Esophagus squamous epithelium (tissue), 5 donors: ENCODE measurements at places on chromosomes 12 and 14. TPM values are rescaled to one million over a fixed set of nuclear protein-coding genes. Genes with fewer than 3 reads are reported as not detected.

Gene CCDC175
- not detected for total RNA-seq

Gene FOXJ2
- 11.8 TPM for total RNA-seq

Gene ASCL1
- total RNA-seq: not detected

- H3K4me1 ChIP-seq: no peaks in the 10 kb centered on the region
- no peak for DNase-seq
- H3K27ac ChIP-seq: no peak overlapping the region
- H3K27me3 ChIP-seq: no peaks in the 10 kb centered on the region
- H3K36me3 ChIP-seq: peaks cover 4% of the 10 kb centered on the region
- H3K4me3 ChIP-seq: no peak overlapping the region
Observed at GRCh38 chr12:105113094-105113493, 5.6 kb downstream of the WASHC4 start.

GRCh38 chr14:35444104-35444503 is 39.6 kb upstream of the NFKBIA start:
- no peak for DNase-seq
- no peaks in the 10 kb centered on the region for H3K4me1 ChIP-seq
- no peak overlapping the region for H3K4me3 ChIP-seq
- H3K36me3 ChIP-seq: no peaks in the 10 kb centered on the region
- no peaks in the 10 kb centered on the region for H3K27me3 ChIP-seq

DNA sequence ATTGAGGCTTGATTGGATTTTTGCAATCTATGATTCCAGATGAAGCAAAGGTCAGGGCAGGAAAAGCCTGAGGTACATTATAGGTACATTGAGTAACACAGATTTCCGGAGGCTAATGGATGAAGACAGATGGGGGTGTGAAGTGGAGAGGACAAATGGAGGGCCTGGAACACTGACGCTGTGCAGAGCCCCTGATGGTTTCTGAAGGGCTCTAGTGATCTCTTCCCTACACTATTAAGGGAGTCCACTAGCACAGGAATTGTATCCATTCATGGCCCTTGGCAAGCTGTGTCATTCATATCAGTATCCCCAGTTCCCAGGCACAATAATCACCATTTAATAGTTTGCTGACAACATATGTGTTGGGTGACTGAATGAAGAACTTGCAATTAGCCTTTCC is 284.8 kb downstream of the ITPR2 start:
- H3K27me3 ChIP-seq: no peaks in the 10 kb centered on the region
- no peak overlapping the region for H3K4me3 ChIP-seq
- H3K4me1 ChIP-seq: no peaks in the 10 kb centered on the region

DNA sequence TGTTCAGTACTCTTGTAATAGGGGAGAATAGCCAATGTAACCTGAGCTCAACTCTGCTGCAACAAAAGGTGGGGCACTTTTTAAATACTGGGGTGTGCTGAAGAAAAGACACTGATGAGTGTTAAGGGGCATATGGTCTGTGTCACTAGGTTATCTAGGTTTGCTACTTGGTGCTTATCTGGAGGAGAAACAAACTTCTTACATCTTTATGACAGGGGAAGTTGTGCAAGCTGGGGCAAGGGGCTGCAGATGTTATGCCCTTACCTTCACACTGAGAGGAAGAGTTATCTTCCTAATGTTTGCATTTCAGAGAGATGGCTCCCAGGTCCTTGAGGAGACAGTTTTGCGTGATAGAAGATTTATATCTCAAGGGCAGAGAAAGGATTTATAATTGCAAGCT is 90.9 kb upstream of the PKP2 start:
- H3K36me3 ChIP-seq: no peaks in the 10 kb centered on the region
- no peak for DNase-seq
- H3K27me3 ChIP-seq: no peaks in the 10 kb centered on the region
- H3K4me3 ChIP-seq: no peak overlapping the region

DNA sequence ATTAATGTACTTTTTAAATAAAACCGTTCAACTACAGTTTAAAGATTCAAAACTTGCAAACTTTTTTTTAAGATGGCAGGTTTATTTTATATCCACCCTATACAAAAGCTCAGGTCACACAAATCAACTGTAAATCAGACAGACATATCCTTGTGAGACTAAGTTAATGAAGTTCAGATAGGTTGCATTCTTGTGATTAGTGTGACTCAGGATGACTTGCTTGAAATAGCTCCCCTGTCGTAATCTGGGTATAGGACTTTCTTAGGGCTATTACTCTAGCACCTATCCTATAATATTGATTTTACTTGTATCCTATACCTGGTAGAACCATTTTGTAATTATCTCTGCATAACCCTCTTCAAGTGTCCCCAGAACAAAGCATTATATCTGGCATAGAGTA is 9.5 kb upstream of the PRKD1 start:
- H3K4me1 ChIP-seq: no peaks in the 10 kb centered on the region
- DNase-seq: no peak
- no peak overlapping the region for H3K4me3 ChIP-seq
- no peak overlapping the region for H3K27ac ChIP-seq

- no peak overlapping the region for H3K27ac ChIP-seq
- no peaks in the 10 kb centered on the region for H3K36me3 ChIP-seq
- no peaks in the 10 kb centered on the region for H3K27me3 ChIP-seq
- no peak for DNase-seq
- H3K4me3 ChIP-seq: no peak overlapping the region
Observed at GRCh38 chr14:77924141-77924948, 124.4 kb downstream of the ADCK1 start.

- H3K4me1 ChIP-seq: no peaks in the 10 kb centered on the region
- no peaks in the 10 kb centered on the region for H3K27me3 ChIP-seq
- H3K36me3 ChIP-seq: no peaks in the 10 kb centered on the region
- no peak overlapping the region for H3K4me3 ChIP-seq
Observed at GRCh38 chr12:5201554-5202218, 158.0 kb downstream of the KCNA5 start.
